M059J (cell line): ENCODE measurements at places on chromosomes 6 and 20. TPM values are rescaled to one million over a fixed set of nuclear protein-coding genes. Genes with fewer than 3 reads are reported as not detected.

DNA sequence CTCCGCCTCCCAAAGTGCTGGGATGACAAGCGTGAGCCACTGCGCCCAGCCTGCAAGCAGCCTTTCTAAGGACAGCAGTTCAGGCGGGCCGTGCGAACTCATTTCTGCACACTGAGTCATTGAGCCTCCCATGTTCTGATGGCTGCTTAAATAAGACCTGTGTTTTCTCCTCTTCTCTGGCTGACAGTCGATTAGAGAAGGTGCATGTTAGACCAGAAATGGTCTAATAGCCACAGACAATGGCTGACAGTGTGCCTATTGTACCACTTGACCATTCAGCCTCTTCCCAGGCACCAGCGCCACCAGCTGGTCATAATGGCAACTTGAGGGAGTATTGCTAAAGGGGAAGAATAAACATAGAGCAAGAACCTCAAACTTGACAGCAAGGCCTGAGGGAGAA, 6.2 kb downstream of the CST11 start:
- peak; percentile 75 for DNase-seq

- no peak for DNase-seq
These were observed 235 bp downstream of the MAP7 start for GRCh38 chr6:136550045-136550329.

The C6orf58 gene
- 0.64 TPM in 1 of 2 replicates, not detected in the other for total RNA-seq

- peak; percentile 50 for DNase-seq
These were observed 41.6 kb upstream of the CARMIL1 start for GRCh38 chr6:25237579-25237978.

The PPIL6 gene
- 2.1 and 9.6 TPM in 2 replicates for total RNA-seq

DNA sequence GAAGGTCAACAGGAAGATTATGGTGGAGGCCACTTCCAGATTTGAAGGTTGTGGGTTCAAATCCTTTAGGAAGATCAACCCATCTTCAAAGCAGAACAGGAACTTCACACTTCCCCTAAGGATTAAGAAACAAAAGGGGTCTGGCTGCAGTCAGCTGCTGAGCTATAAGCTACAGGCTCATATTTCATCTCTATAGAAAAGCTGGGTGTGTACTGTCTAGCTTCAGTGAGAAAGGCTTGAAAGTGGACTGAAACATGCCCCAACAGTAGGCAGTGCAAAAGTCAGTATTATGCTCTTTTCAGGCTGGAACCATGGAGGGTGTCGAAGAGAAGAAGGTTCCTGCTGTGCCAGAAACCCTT, 60.1 kb upstream of the SPDEF start:
- DNase-seq, result no peak

The ADAM33 gene
- total RNA-seq, result 0.15 and 0.25 TPM in 2 replicates

GRCh38 chr6:146950351-146950835, 253.8 kb upstream of the STXBP5 start:
- peak; percentile 28 for DNase-seq

The STMND1 gene
- total RNA-seq, result not detected in 2 replicates

GRCh38 chr20:60759651-60760050, 492.4 kb upstream of the CDH4 start:
- no peak for DNase-seq

DNA sequence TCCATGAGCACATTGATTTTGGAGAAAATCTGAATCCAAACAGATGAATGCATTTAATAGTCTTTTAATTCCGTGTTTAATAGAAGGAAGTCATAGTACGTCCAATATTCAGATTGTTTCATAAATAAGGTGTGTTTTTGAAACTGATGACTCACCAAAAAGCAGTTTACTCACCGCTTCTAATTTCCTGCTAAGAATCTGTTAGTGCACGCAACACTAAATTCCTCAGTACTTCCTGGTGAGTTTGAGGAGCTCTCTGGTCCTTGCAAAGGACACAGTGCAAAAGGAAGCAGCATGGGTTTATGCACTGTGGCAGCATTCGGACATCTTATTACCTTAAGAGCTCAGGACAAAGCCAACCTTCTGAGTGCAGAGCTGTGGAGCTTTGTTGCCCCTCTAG, 2.3 kb upstream of the ADGRF1 start:
- peak; percentile 95 for DNase-seq

GRCh38 chr6:99416892-99417767, 8.0 kb downstream of the PNISR start:
- DNase-seq, result no peak

DNA sequence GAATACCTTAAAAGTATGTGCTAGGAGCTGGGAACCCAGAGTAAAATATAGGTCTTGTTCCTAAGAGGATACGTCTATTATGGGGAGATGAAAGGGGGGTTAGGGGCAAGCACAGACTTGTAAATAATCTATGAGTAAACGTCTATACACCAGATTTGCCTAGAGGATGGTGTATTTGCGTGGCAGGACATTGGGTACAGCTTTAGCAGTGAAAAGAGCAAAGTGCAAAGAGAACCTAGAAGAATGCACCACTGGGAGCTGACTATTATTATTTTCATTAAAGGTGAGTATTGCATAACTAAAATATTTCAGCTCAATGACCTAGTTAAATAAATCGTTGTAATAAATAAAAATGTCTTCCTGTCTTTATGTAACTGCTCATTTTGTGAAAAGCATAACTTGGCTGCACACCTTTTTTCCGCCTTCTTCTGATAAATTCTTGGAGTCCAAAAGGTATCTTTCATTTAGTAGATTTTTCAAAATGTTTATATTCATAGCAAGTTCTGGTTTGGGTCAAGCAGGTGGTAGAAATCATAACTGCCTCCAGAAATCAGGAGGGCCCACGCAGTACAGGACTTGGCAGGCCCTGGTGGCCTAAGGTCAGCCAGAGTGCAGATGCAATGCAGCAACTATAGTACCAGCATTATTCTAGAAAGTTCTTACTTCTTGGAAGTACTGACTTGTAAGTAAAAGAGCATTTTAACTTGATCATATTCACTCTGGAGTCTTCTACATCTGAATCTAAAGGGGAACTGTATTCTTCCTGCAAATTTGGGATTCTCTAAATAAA, 357.2 kb downstream of the PLCB1 start:
- no peak for DNase-seq

DNA sequence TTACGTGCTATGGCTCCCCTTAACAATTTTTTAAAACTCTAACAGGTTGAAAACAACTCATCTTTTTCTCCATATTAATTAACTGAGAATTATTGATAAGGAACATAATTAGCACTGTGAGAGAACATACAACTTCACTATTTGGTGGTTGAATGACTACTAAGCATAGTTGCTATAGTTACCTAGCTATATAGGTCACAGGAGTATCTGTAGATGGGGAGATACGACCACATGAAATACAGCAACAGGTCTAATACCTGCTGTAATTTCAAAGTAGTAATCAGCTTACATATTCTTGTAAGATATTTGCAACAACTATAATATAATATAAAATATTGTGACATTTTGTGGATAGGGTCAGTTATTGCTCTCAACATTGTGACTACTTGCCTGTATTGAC, 102.9 kb downstream of the ADGB start:
- DNase-seq, result no peak

The GGTLC1 gene
- total RNA-seq, result not detected in 2 replicates

The BFSP1 gene
- total RNA-seq, result 4.8 and 5.5 TPM in 2 replicates

DNA sequence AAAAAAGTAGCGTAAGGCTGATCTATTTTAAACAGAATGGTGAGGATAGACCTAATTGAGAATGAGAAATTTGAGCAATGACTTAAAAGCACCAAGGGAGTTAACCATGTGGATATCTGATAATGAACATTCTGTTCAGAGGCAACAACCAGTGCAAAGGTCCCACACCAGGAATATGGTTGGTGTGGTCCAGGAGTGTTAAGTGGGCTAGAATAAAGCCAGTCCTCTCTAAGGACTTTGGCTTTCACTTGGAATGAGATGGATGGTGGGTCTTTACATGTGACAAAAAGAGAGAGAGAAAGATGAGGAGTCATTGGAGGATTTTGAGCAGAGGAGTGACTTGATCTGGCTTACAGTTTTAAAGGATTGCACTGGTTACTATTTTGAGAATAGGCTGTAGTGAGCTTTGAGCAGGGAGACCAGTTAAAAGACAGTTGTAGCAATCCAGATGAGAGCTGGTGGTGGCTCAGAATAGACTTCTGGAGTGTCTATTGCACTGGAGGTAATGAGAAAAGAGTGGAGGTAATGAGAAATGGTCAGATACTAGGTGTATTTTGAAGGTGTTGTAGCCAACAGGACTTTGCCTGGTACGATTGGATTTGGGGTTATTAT, 89.8 kb downstream of the SCAF8 start:
- no peak for DNase-seq

GRCh38 chr6:144932621-144933020, 647.5 kb downstream of the UTRN start:
- DNase-seq, result no peak

The UCKL1 gene
- 23.9 and 32.2 TPM in 2 replicates for total RNA-seq

GRCh38 chr6:145749632-145750031, 14.3 kb upstream of the EPM2A start:
- peak; percentile 87 for DNase-seq

GRCh38 chr6:41306187-41306854, 19.8 kb upstream of the TREM1 start:
- DNase-seq, result peak; percentile 63

The PRRT1 gene
- total RNA-seq, result 0.12 TPM in 1 of 2 replicates, not detected in the other

The FAM209B gene
- total RNA-seq, result not detected in 2 replicates

The XPO5 gene
- 28.9 and 42.2 TPM in 2 replicates for total RNA-seq

The NHLRC1 gene
- 1.9 and 3.4 TPM in 2 replicates for total RNA-seq

The ME1 gene
- total RNA-seq, result 8.4 and 11.6 TPM in 2 replicates

GRCh38 chr20:22414305-22414742, 170.0 kb downstream of the FOXA2 start:
- peak; percentile 94 for DNase-seq

GRCh38 chr6:45185403-45186251, 142.5 kb upstream of the RUNX2 start:
- no peak for DNase-seq

The EIF2S2 gene
- 156 and 179 TPM in 2 replicates for total RNA-seq

The BPIFB1 gene
- total RNA-seq, result not detected in 2 replicates

The KCNQ2 gene
- total RNA-seq, result not detected in 2 replicates

The OVOL2 gene
- 0.22 TPM in 1 of 2 replicates, not detected in the other for total RNA-seq

GRCh38 chr6:137571854-137572253, 77.7 kb upstream of the OLIG3 start:
- peak; percentile 35 for DNase-seq

The ADGRF4 gene
- 0.27 and 0.37 TPM in 2 replicates for total RNA-seq

The KCNS1 gene
- total RNA-seq, result 0.34 and 1.5 TPM in 2 replicates

GRCh38 chr6:117629119-117629660, 26.9 kb upstream of the GOPC start:
- DNase-seq, result no peak

DNA sequence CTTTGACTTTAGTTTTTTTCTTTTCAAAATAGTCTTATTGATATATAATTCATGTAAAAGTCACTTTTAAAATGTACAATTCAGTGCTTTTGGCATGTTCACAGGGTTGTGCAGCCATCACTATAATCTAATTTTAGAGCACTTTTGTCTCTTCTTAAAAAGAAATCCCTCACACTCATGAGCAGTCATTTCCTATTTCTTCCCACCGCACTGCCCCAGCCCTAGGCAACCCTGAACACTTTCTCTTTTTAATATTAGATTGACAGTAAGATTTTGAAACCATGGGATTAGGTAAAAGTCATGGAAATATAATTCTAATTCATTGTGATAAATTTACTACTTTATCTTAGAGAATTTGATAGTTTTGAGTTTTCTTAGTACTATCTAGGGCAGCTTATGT, 309.4 kb downstream of the UTRN start:
- DNase-seq, result no peak

- DNase-seq, result peak; percentile 86
These were observed 9.0 kb upstream of the SERPINB1 start for GRCh38 chr6:2850538-2851113.

DNA sequence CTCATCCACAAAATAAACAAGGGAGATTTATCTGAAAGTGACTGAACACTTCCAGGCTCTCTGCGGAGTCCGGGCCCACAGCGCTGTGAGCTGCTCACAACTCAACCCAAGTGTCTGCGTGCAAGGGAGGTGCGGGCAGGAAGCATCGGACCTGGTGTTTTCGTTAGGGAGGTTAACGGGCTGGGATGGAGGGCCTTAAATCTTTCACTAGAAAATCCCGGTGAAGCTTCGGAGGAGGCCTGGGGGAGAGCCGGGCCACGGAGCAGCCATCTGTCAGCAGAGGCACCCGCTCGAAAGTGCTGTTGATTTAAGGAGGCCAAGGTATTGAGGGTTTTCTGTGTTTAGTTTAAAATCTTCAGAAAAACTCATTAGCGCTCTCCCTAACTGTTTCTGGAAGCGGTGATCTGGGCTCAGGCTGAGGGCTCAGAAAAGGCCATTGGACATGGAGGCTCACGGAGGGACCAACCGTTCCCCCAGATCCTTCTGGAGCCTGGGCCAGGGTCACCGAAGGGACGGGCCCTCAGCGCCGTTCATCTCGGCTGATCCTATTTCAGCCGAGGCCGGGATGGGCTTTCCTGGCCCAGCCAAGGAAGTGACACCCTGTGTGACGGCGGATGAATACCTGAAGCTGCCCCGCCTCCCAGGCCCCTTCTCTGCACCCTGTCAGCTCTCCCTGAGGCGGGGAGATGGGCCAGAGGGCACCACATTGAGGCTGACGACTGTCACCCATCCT, 20.7 kb downstream of the GATA5 start:
- no peak for DNase-seq

GRCh38 chr20:5531318-5532081, 214.7 kb upstream of the PROKR2 start:
- peak; percentile 47 for DNase-seq

The POM121L2 gene
- not detected in 2 replicates for total RNA-seq

DNA sequence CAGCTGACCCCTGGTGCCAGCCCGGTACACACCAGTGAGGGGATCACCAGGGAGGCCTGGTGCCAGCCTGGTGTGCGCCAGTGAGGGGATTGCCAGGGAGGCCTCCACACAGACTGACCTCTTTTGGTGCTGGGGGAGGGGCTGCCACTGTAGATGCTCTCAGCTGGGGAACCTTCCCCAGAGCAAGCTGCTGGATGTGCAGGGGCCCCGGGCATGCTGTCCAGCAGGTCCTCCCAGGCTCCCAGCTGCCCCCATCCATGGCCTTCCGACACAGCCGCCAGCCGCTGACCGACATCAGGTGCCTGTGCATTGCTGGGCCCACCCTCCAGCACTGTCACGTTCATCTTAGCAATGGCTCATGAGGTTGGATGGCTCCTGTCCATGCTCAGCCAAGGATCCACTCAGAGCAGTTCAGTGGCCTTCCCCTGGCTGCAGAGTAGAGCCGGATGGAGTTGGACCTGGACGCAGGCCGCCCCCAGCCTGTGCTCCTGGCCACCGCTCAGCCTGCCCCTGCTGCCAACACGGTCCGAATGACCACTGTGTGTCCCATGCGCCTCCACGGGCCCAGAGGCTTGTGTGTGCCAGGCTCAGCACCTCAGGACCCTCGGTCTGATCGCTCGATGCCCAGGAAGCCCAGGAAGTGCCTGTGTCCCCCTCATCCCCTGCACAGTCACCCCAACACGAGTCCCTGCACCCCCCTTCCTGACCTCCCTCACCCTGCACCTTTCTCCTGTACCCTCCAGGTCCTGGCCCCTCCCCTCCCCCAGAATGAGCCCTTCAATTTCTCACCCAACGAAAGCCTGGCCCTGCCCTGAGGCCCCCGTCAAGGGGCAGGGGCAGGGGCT, 95.7 kb downstream of the YTHDF1 start:
- DNase-seq, result no peak

GRCh38 chr6:95417856-95418255, 159.5 kb upstream of the MANEA start:
- no peak for DNase-seq

- DNase-seq, result no peak
These were observed 23.2 kb upstream of the UNC93A start for GRCh38 chr6:167267921-167268401.
